Activated naive CD8-positive, alpha-beta T cell treated with anti-CD3 and anti-CD28 coated beads, Interleukin-2, amount 10 ng/mL, durations not matched to agents 7 days and 5 days (primary cell): ENCODE measurements at places on chromosomes 3 and 15. TPM values are rescaled to one million over a fixed set of nuclear protein-coding genes. Genes with fewer than 3 reads are reported as not detected.

- peak; percentile 15 for DNase-seq
These were observed 44.6 kb downstream of the TLE3 start for GRCh38 chr15:70053001-70053715.

DNA sequence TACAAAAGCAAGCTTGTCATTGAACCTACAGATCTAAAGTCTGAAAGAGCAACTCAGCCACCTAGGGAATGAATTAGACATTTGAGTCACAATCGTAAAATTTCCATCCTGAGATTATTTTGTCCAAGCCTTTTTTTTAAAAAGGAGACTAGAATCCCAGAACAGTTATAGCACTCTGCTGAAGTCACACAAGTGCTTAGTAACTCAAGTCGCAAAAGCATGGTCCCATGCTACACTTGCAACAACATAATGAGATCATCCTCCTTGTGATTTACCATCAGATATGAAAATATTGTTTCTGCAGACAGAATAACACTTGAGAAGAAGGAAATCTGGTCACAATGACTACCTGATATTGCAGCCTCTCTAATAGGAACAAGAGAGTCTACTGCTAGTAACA, 106.7 kb downstream of the ZIC4 start:
- DNase-seq, result no peak

DNA sequence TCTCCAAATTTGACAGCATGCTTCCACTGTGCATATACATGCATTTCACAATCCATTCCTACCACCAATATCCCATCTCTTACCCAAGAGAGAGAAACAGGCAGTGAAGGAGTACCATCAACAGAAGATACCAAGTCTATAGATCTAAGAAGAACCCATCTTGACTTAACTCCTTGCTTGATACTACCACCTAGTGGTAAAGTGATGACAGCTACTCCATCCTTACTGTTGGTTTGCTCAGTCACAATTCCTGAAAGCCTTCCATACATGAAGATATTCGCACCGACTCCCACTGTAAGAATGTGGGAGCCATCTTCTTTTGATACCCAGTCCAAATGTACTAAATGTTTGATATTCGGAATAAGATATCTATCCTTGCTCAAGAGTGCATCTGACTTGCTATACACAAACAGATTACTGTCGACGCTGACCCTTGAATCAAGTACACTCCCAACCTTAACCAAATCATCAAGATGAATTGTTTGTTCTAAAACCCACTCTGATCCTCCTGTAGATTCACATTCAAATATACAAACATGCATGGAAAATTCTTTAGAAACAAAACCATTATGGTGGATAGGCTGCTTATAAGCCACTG, 123.1 kb downstream of the DMXL2 start:
- DNase-seq, result no peak

- DNase-seq, result no peak
These were observed 9.1 kb downstream of the MRPS11 start for GRCh38 chr15:88476635-88477060.

DNA sequence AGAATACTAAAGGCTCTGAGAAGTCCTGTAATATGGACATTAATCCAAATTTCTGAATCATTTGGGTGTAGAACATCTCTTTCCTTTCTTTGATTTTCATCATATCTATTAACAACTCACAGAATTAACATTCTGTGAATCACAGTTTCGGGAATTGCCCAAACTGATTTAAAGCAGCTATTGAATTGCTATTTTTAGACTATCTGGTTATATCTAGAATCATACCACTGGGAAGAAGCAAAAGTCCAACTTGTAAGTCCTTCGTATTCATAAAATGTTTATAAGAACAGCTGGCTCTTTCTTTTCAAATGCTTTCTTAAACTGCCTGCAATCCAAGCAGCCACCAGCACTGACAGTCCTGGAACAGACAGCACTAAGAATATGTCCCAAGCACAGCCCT, 733.0 kb downstream of the NTRK3 start:
- no peak for DNase-seq

GRCh38 chr3:154852515-154852914, 227.6 kb upstream of the MME start:
- DNase-seq, result no peak

- no peak for DNase-seq
These were observed 29.6 kb downstream of the SFMBT1 start for GRCh38 chr3:53016236-53016635.

GRCh38 chr3:196641333-196642054, 2.0 kb downstream of the NRROS start:
- no peak for DNase-seq

DNA sequence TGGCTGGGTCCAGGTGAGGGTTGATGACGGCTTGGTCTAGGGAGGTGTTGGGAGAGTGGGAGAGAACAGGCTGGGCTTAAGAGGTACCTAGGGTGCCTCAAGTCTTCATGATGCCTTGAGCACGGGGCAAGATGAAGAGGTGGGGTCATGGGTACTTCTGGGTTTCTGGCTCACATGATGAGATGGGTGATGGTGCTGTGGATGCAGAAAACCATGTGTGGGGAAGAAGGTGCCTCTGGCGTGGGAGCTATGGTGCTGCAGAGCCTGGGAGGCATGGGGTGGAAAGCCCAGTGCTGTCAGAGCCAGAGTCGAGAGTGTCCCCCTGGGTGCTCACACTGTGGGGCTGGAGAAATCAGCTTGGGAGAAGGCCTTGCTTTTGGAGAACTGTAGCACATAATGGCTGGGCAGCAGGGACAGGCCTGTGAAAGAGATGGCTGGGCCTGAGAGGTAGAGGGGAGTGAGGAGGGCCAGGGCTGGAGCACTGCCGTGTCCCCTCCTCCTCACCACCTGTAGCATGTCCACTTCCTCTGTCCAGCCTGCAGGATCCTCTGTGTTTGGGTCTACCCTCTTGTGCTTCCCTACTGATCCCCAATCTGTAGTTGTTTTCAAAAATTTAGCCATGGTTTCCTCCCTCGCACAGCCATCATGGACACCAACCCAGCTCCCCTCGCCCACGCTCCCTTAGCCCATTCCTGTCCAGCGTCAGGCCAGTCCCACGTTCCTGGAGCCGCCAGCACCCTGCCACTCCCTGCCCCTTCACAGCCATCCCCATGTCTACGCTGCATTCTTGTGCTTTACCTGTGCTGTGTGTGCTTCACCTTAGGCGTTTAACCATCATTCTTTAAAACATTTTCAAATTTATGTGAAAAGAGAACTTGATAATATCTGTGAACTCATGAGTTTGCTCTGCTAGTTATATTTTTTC, 132.0 kb downstream of the EEFSEC start:
- no peak for DNase-seq

GRCh38 chr15:93452537-93453211, 363.7 kb upstream of the RGMA start:
- DNase-seq, result no peak

GRCh38 chr3:10142707-10143560, 1.4 kb downstream of the VHL start:
- DNase-seq, result no peak

DNA sequence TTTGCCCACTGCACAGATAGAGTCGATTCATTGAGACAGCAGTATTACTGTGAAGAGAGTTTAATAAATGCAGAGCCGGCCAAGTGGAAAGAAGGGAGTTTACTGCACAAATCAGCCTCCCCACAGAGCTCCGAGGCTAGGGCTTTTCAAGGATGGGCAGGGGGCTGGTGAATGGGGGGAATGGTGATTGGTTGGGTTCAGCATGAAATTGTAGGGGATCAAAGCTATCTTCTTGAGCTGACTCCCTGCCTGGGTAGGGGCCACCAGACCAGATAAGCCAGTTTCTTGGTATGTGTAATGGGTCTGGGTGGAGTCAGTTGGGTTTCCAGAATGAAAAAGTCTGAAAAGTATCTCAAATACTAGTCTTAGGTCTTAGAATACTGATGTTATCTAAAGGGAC, 66.6 kb downstream of the SYNPR start:
- no peak for DNase-seq

GRCh38 chr15:58988006-58988785, 733 bp downstream of the RNF111 start:
- DNase-seq, result peak; percentile 70

GRCh38 chr3:129205109-129205832, 21.6 kb upstream of the CNBP start:
- DNase-seq, result no peak

GRCh38 chr3:122580470-122580869, 3.0 kb downstream of the PARP15 start:
- no peak for DNase-seq

- DNase-seq, result no peak
These were observed 168.3 kb upstream of the TLE3 start for GRCh38 chr15:70265986-70266385.

- DNase-seq, result no peak
These were observed 925.1 kb upstream of the NR2F2 start for GRCh38 chr15:95405447-95405846.

- no peak for DNase-seq
These were observed 393.3 kb downstream of the GRM7 start for GRCh38 chr3:7254251-7254650.

DNA sequence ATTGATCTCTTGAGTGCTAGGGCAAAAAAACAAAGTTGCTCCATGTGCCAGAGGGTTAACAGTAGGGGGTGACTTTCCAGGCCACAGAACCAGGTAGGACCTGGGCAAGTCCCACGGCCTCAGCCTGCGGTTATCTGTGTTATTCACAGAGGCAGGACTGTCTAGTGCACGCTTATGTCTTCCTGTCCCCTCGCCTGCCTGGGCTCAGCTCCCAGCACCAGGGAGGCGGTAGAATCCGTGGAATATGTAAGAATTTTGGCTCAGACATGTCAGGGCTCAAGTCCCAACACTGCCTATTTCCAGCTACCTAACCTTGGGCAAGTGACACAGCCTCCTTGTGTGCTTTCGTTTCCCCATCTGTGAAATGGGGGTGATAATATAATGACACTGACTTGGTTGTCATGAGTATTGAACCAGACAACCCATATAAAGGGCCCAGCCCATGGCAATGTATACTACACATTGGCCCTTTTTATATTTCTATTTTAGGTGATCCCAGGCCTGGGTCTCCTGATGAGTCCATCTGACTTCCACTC, 44.3 kb upstream of the FLNB start:
- no peak for DNase-seq

- DNase-seq, result no peak
These were observed 15.5 kb downstream of the RABL3 start for GRCh38 chr3:120726791-120727190.

DNA sequence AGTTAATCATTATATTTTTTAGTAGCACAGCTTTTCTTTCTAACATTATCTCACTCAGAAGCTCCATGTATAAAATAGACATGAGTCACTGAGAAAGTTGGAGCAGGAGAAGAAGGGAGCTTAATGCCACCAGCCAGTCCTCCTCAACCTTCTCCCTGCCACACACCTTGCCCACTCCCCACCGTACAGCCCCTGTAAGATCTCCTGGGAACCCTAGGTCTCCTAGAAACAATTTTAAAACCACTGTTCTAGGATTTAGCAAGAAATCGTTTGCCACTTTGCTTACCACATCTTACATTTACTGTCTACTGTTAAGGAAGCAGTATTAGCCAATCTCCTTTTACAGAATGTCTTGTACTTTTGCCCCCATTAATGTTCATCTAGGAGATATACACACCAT, 170.1 kb upstream of the SNTN start:
- no peak for DNase-seq

DNA sequence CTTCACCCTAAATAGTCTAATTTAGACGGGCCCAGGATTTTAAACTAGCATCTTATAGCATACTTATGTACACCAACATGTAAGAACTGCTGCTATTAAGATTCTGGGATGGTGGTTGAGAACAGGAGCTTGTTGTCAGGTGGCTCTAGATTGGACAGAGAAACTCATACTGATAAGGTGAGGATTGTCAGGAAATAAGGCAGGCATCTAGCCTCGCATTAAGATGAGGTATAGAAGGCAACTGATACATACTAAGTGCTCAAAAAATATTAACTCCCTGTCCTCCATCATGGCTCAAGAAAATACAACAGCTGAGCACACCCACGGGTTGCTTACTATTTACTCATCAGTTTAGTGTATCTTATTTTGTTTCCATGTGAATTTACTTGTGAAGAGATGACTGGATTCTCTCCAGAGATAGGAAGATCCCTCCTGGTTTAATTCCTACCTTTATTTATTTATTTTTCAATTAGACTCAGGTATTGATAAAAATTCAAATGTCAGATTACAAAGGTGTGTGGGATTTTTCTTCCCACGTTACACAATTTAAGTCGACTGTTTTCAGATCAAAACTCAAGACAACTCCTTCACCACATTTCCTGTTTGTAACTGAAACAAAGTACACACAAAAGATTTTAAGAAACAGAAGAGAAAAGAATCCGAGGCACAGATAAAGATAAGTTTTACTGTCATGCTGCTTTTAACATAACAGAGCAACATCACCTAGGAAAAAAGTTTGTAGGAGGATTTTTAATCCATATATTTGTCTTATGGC, at the start of gene TRAT1:
TSS of gene TRAT1 (plus strand) at position 664 of the 775 bp plus-strand sequence. CDS start 142 bp downstream, outside the sequence.
- no peak for DNase-seq

- no peak for DNase-seq
These were observed 640.4 kb upstream of the ARPP21 start for GRCh38 chr3:34998902-34999301.

DNA sequence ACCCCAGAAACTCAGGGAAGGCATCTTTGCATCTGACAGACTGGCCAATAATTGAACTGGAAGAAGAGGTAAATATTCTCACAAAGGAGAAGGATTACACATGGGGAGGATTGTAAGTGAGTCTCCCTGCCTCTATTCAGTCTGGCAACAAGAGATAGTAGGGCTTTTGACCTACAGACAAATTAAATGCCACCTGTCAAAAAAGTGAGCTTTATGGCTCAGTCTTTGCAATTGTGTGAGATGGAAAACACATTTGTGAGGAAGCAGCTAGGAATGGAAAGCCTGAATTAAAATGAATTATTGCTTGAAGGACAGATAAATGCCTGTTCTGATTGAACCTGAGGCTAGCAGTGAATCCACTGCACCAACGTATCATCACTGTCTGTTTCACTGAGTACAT, 173.3 kb upstream of the GOLIM4 start:
- no peak for DNase-seq

Gene HRH1
- 0.36 TPM for total RNA-seq

Gene AGBL1
- total RNA-seq, result not detected

Gene GABPB1
- 26.7 TPM for total RNA-seq

Gene DLL4
- 0.11 TPM for total RNA-seq

Gene POPDC2
- 3.4 TPM for total RNA-seq

Gene LRRC2
- total RNA-seq, result 0.45 TPM

Gene PRKAR2A
- total RNA-seq, result 37.6 TPM

Gene TRIM71
- not detected for total RNA-seq

Gene SELENOK
- 43.9 TPM for total RNA-seq

Gene PDCD10
- total RNA-seq, result 51.6 TPM
